ENCODE measurements at places on chromosomes 6 and 20.

DNA sequence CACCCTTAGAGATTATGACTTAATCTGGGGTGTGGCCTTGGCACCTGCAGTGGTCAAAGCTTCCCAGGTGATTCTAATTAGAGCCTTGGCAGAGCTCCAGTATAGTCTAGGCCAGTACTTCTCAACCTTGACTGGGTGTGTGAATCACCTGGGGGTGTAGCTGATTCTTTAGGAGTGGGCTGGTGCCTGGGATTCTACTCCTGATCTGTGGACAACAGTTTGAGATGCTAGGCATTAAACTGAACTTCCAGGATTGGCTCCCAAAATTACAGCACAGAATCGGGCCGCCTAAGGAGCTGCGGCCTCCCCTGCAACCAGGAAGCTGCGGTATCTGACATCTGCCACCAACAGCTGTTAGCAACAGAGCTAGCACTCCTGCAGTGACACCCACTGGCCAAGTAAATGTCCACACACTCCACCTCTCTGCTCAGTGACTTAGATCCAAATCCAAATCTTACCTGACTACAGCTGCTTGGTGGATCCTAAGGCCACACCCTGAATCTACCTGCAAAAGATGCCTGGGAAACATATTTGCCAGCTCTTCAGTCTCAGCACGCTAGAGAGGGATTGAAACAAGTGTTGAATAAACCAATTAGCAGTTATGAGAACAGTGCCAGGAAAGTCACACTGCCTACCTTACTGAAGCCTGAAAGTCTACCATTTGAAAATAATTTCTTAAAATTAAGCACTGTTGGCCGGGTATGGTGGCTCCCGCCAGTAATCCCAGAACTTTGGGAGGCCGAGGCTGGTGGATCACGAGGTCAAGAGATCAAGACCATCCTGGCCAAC, 126.7 kb downstream of the UNC5CL start:
- DNase-seq: no peak

DNA sequence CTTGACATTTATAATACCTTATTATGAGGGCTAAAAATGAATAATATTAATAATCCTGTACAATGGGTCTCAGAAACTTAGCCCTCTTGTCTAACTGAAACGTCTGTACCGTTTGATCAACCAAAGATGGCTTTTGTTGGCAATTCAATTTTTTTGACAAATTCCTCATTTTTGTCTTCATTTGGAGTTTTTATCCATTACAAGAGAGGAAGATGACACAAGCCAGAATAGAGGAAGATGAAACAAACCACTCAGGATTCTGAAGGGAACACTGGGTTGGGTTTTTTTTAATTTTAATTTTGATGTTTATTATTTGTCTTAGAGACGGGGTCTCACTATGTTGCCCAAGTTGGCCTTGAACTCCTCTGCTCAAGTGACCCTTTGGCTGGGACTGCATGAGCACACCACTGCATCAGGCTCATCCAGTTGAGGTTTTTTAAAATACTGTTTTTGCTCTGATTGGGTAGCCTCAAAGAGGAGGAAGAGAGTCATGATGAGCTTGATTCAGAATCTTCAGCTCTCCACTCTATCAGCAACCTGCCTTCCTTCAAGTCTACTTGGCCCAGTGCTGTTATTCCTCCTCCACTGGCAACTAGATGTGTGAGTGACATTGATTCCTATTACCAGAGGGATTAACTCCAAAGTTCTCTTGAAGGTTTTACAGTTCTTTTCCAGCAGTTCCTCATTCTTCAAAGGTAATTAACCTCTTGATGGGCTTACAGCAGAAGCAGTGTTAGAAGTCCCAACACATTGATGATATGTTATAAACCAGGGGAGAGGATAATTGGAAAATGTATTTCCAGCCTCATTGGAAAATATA, 71.3 kb downstream of the ATXN1 start:
- no peak for DNase-seq

DNA sequence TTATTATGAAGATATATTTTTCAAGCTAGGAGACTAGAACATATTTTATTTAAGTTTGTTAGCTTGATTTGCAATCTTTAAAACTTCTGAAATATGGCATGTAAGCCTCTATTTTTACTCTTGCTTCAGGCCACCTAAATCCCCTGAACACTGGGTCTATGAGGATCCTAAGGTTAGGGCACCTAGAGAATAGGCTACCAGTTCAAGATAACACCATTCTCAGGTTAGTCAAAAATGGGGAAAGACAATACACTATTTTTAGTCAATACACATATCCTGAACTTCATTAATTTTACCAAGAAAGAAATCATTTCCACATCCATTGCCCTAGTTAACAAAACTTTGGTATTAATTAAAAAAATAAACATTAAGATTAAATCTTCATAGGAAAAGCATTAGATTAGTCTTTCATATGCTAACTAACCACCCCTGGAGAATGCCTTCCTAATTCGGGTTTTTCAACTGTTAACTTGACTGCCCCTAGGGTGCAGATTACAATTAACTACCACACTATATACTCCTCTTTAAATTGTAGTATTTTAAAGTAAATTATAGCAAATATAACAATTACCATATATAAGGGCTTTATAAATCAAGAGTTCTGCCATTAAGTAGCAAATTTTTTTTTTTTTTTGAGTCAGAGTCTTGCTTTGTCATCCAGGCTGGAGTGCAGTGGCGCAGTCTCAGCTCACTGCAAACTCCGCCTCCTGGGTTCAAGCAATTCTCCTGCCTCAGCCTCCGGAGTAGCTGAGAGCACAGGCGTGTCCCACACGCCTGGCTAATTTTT, 6.7 kb upstream of the HSF2 start:
- DNase-seq: no peak

GRCh38 chr6:107369493-107369892, 89.9 kb downstream of the PDSS2 start:
- DNase-seq: no peak

- DNase-seq: no peak
Measured at GRCh38 chr6:130148181-130148580, 74.6 kb downstream of the SAMD3 start.

DNA sequence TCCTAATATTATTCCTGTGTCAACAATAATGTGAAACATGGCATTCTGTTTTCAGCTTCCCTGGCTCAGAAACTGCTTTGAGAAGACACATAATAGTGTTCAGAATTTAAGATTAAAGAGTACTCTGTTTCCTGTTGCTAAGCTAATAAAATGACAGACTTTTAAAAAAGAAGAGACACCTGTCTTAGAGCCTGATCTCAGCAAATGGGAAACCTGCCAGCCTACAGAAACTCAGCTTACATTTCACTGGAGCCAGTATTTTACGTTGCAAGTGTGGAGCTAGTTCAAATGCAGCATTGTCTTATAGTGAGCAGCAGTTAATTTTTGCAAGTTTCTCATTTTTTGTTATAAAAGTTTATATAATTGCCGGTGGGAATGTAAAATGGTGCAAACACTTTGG, 28.8 kb downstream of the KIZ start:
- DNase-seq: no peak

DNA sequence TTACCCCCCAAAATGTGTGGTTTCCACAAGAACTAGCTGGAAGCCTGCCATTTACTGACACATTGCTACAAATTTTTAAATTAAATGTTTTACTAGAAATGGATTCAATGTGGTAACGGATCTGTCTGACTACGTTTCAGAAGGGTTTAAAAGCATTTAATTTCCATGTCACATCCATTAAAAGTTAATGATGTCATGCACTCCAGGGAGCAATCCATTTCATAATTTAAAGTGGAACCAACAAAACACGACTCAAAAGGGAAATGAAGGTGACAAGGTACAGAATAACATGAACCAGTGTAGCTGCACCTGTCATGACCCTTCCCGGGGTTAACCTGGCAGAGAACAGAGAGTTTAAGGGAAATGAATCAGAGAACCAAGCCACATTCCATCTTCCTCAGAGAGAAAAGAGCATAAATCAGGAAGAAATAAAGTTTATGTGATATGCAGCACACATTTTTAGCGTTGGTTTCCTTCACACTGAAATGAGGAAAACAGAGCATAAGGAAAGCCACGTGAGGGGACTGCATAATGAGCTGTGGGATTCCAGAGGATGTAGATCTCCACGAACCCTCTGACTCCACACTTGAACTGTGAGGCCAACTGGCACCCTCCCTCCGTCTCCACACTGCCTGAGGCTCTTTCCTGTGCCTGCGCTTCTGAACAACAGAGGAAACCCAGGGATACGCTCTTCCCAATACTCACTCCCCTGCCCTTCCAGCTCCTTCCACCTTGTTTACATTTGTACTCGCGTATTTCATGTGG, 170.3 kb upstream of the AHI1 start:
- DNase-seq: no peak

DNA sequence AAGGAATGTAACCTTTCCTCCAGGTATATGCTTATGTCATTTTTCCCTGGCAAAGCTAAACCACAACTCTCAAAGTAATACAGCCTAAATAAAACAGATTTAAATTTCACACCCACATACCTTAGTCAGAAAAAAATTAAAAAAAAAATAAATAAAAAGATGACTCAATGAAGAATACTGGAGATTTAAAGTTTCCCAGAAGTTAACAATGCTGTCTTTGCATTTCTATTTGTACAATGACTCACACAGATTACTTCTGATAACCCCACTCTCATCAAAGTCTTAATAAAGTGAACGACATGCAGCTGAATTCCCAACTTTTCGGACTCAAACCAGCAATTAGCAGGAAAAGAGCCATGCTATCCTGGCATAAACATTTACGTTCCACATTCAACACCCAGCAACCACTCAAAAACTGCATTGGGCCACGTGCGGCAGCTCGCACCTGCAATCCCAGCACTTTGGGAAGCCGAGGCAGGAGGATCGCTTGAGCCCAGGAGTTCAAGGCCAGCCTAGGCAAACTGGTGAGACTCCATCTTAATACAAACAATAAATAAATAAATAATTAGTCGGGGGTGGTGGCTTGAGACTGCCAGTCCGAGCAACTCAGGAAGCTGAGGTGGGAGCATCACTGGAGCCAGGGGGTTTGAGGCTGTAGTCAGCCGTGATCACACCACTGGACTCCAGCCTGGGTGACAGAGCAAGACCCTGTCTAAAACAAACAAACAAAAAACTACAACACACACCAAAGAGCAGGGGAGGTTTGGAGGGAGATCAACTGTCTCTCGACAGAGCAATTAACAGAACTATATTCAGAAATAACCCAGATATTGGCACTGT, 130.5 kb downstream of the WDR27 start:
- DNase-seq: no peak

- DNase-seq: no peak
Measured at GRCh38 chr6:92827104-92827503, 592.3 kb downstream of the EPHA7 start.

DNA sequence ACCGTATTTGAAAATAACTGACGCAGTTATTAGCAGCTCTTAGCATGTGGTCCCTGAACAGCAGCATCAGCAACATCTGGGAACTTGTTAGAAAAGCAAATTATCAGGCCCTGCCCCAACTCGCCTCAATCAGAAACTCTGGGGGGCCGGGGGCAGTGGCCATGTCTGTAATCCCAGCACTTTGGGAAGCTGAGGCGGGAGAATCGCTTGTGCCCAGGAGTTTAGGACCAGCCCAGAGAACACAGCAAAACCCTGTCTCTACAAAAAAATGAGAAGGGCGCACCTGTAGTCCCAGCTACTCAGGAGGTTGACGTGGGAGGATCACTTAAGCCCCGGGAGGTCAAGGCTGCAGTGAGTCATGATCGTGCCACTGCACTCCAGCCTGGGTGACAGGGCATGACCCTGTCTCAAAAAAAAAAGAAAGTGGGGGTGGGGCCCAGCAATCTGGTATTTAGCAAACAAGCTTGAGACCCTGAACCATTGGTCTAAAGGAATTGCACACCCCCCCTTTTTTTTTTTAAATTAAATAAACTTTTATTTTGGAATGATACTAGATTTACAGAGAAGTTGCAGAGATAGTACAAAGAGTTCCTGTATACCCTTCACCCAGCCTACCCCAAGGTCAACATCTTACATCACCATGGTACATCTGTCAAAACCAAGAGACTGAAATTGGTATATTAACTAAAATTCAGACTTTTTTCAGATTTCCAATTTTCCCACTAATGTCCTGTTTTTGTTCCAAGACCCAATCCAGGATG, 6.7 kb downstream of the SRXN1 start:
- DNase-seq: no peak

- DNase-seq: no peak
Measured at GRCh38 chr6:157570104-157570503, 189.1 kb downstream of the ZDHHC14 start.

- DNase-seq: no peak
Measured at GRCh38 chr6:17863901-17864754, 123.3 kb downstream of the KIF13A start.

- DNase-seq: no peak
Measured at GRCh38 chr6:39266375-39266774, 37.1 kb upstream of the KCNK5 start.

DNA sequence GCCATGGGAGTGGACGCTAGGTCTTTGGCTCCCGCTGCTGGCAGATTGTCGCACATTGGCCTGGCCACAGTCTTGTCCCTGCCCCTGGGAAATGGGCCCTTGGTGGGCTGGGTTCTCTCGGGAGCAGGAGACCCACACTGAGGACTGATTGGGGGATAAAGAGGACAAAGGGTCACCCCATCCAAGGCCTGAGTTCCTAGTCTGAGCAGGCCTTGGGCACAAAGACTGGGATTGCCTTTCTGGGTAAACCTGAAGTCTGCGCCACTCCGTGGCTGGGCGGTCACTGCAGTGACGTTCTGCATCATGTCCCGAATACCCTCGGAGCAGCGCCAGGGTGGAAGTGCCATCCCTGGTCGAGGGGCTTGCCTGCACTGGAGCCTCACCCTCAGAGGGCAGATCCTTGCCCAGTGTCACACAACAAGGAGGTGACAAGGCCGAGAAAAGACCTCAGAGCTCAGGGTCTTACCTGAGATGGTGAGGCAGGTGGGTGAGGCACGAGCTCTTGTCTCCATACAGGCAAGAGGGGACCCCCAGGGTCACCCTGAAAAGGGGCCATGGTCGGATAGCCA, 36.1 kb upstream of the ZBP1 start:
- DNase-seq: no peak

DNA sequence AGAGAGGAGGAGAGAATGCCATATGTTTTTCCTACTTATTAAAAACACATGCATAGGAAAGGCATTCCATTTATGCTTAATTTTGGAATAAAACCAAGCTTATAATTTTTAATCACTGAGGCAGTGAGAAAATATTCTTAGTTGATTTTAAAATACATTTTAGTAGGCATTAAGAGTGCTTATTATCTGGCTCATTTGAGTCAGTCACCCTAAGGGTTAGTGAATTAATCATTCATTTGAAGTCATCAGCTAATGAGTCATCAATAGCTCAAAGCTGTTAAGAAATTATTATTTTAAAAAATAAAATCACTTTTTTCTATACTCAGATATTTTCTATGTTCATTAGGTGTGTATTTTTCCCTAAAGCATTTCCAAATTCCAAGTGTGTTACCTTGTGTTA, 81.6 kb downstream of the TMEM200A start:
- DNase-seq: no peak

DNA sequence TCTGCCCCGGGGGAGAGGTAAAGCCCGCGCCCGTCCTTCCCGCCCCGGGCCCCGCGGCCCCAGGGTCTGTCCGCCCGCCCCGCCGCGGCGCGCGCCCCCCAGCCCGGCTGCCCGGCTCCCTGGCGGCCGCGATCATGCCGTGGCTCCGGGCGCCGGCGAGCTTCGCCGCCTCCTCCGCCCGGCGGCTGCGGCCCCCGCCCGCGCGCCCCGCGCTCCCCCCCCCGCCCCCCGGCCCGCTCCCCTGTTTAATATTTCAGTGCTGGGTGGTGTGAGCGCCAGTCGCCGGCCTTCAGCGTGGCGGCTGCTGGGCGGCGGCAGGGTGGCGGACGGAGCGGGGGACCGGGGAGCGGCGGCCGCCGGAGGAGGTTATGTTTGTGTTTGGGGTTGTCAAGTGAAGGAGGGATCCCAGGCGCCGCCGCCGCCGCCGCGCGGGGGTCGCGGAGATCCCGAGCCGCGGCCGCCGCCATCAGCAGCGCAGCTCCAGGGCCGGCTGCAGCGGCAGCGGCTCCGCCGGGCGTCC, at the start of gene HIVEP1:
Gene HIVEP1, plus strand, starts transcription at position 275 of the 520 bp plus-strand sequence. CDS start 3,317 bp downstream, outside the sequence.
- no peak for DNase-seq

Measured in T-helper 9 cell (primary cell).